ENCODE measurements at places on chromosomes 3 and 15.

DNA sequence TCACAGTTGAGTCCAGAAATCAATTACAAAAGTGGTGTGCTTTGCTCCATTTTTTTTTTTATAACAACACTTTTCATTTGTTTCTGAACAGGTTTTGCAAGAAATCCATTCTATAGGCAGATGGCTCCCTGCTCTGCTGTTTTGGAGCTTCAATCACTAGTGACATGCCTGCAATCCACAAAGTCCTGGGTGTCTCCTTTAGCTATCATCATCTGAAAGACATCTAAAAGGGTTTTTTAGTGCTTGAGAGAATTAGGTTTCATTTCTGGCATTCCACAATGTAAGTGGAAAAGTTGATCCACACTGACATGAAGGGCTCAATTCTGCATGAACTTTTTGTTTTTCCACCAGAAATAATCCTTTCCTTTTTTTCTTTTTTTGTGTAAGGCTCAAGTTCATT is 24.0 kb upstream of the MEIS2 start:
- no peak for DNase-seq

DNA sequence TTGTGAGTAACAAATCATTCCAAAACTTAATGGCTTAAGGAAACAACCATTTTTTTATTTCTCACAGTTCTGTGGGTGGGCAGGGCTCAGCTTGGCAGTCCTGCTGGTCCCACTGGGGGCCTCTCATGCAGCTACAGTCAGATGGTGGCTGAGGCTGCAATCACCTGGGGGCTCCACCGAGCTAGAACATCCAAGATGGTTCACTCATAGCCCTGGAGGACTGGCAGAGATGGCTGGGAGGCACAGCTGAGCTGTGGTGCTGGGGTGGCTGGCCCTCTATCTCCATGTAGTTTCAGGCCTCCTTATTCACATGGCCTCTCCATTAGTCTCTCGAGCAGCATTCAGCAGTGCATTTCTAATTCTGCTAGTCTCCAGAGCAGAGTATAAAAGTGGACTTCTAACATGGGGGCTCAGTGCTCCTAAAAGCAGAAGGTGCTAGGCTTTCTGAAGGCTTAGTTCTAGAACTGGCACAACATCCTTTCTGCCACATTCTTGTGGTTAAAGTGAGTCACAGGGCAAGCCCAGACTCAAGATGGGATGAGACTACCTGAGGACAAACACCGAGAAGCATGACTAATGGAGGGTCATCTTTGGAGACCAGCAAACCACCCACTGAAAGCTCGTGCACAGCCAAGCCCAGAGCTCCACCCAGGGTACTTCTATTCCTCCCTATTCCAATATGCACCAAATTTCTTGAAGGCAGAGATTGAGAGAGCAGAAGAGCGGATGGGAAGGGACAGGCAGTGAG is 6.3 kb downstream of the CAV3 start:
- peak; percentile 99 for DNase-seq

DNA sequence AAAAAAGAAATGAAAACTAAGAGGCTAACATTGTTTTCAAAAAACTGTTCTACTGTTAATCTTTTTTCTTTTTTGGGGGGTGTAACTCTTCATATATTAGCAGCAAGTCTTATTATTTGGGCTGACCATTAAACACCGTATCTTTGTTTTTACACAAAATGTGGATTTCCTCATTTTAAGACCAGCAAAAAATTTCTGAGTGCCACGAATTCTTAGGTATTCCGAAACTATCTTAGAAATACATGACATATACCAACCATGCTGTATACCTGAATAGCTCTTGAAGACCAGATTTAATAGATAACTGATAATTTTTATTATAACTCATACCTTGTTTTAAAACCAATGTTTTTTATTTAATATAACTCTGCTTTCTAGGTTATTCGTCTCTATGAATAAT is 620 bp upstream of the TTC23 start:
- no peak for DNase-seq

DNA sequence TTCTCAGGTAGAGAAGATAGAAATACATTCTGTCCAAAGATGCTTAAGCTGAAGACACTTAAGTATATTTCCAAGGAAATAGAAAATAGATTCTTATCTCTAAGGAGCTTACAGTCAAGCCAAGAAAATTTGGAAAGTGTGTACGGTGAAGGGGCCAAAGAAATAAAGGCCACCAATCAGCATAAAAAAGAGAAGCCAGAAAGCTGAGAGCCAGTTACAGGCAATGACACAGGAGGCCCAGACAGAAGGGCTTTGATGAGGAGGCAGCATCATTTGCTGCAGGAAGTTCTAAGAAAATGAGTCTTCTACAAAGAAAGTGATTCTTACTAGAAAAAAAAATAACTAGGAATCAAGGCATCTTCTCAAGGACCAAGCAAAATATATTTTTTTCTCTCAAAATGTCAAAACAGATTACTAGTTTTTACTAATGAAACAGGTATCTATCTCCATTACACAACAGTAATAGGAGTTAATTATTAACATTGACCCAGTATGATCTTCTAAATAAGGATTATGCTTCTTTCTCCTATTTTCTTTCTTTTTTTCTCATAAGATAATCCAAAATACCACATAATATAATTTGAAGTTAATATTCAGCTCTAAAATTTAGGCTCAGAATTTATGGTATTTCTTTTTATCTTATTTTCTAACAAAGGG is 82.1 kb upstream of the PHLDB2 start:
- DNase-seq: no peak

- peak; percentile 48 for DNase-seq
These were observed 68.8 kb upstream of the IQSEC1 start for GRCh38 chr3:13141991-13142412.

- DNase-seq: peak; percentile 98
These were observed 103.0 kb downstream of the SUCNR1 start for GRCh38 chr3:151976211-151977050.

GRCh38 chr3:14253022-14253706 is 74.5 kb downstream of the LSM3 start:
- DNase-seq: peak; percentile 16

- DNase-seq: peak; percentile 30
These were observed 28.6 kb upstream of the CLSTN2 start for GRCh38 chr3:139906418-139906817.

- no peak for DNase-seq
These were observed 46.8 kb downstream of the MAGEF1 start for GRCh38 chr3:184665101-184665500.
